ENCODE measurements at places on chromosomes 2 and 18.

DNA sequence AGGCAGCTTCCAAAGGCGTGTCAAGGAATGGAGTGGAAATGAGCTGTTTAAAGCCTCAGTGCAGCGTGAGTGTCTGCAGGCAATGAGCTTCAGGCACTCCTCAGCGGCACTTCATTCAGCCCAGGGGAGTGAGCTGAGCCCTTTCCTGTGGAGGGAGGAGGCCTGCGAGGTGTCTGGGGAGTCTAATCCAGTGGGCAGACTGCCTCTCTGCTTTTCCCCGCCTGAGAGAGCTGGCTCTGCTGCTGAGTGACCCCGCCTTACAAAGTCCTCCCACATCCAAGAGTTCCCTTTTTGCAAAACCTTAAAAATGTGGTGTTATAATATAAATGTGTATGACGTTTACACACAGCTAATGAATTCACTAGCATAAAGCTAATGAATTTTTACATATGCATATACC lies 7.0 kb upstream of the LDLRAD4 start:
- DNase-seq: no peak

GRCh38 chr2:50879457-50879856 lies 152.5 kb downstream of the NRXN1 start:
- no peak for DNase-seq

- DNase-seq: no peak
Measured at GRCh38 chr2:147182260-147182659, 662.6 kb upstream of the ACVR2A start.

GRCh38 chr2:209719034-209719433 lies 52.6 kb upstream of the UNC80 start:
- DNase-seq: peak; percentile 19

- no peak for DNase-seq
Measured at GRCh38 chr2:120625865-120626560, 109.7 kb upstream of the GLI2 start.

GRCh38 chr2:160431441-160431840 lies 62.2 kb downstream of the RBMS1 start:
- DNase-seq: no peak

GRCh38 chr18:67023059-67023458 lies 419.2 kb upstream of the CDH19 start:
- no peak for DNase-seq

DNA sequence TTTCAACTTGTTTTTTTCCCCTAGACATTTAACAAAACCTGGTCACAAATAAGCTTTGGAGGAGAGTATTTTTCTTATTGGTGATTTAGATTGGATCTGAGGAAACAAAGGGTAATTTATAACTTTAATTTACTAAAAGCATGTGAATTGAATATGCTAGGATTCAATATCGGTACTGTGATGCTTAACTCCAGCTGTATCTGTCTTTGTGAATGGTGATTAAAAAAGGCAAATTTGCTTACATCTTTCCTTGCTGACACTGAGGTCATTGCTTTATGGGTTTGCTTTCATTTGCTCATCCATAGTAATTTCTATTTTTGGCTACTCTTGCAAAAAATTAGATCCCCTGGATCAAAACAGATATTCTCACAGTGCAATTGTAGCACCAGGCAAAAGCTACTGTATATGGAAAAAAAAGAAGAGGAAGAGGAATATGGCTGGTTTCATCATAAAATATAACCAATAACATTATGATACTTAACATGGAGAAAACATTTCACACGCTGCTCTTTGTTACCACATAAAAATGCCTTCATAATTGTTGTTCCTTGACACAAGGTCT lies 832.0 kb upstream of the ZEB2 start:
- DNase-seq: no peak

Measured in fibroblast of upper back skin (primary cell).